Fibroblast of lung (primary cell): ENCODE measurements at places on chromosomes 13 and 19.

- DNase-seq: peak; percentile 11
Measured at GRCh38 chr19:48815870-48816501, 5.2 kb upstream of the BCAT2 start.

GRCh38 chr13:106095919-106096318 is 439.5 kb downstream of the EFNB2 start:
- DNase-seq: no peak

GRCh38 chr13:45799451-45799850 is 52.1 kb downstream of the SIAH3 start:
- no peak for DNase-seq

DNA sequence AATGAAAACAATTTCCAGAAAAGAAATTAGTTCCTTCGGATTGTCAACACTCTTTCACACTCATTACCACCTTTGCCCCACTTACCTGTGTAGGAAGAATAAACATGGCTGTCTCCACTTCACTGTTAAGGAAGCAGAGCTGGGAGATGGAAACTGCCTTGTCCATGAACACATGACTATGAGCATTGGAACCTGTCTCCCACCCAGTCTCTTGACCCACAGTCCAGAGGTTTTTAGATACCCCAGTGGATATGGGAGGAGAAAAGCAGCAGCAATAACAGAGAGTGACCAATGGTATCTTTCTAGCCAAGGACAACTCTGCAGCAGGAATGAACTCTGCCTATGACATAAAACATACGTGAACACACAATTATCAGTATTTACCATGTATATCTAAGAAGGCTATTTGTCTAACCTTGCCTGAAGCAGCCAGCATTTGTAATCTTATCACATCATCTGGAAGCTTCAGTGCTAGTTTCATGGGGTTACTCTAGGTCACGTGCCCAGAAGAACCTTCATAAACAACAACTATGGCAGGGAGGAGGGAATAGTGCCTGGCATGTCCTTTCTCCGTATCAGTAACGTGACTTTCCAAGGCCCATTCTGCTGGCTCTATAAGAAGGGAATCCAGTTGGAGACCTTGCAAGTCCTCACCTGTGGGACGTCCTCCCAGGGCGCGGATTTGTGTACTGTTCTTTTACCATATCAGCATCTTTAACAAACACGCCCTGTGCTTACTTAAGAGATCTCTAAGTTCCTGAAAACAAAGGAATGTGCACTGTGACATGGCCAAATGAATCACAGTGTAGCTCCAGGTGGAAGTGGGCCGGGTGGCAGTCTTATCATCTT is 221.8 kb upstream of the UBL3 start:
- DNase-seq: no peak

DNA sequence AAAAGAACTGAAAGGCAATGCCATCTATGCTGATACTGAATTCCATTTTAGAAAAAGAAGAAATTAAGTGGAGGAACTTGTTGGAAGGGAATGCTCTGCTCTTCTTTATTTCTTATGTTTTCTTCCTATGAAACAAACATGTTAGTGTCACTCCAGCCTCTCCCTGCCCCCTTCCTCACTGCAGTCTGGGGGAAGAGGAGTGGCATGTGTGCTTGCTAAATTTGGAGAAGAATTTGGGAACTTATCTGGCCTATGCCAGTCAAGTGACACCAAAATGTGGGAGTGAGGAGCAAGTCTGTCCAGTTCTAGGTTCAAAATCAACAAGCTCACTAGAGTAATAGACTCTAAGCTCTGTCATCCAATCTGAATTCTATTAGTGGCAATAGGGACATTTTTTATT is 214.6 kb downstream of the RBM26 start:
- no peak for DNase-seq

DNA sequence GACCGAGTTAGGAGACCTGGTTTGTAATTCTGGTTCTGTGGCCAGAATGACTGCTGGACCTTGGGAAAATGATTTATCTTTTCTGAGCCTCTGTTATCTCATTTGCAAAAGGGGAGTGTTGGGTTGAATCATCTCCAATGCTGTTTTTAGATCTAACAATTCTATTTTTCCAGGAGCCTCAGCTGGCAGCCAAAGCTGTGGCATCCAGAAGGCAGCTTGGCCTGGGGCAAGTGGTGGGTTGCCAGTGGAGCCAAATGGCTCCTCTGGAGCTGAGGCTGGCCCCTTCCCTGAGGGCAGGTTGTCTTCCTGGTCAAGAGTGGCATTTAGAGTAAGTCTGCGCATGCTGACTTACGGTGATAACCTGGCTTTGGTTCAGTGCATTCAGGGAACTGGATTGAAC is 21.3 kb downstream of the B3GLCT start:
- no peak for DNase-seq

GRCh38 chr13:25170554-25171111 is 1.5 kb downstream of the AMER2 start:
- no peak for DNase-seq

DNA sequence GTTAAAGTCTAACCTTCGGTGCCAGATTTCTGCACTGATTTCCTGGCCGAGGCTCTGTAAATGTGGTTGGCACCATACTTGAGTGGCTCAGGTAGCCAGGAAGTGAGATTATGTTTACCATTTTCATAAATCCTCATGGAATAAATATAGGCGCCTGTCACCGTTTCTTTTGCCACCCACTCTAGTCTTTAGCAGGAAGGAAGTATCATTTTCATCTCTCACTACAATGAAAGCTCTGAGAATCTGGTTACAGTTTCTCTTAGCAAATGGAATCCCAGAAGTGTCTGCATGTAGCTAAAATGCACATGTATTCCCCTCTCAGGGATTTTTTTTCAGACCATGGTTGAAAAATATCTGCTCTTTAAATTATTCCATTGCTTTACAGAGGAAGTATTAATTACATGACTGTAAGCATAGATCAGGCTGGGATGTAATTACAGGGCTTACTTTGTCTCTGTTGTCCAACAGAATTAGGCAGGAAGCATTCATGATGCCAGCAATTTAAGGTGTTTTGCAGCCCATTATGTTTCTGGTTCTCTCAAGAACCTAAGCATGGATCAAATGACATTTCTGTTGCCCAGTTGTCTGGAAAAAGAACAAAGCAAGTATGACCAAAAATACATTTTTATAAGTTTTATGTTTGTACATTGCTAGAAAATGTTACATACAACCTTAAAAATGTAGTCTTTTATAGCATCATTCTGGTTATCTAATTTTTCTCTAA is 221.7 kb upstream of the SPRY2 start:
- no peak for DNase-seq

DNA sequence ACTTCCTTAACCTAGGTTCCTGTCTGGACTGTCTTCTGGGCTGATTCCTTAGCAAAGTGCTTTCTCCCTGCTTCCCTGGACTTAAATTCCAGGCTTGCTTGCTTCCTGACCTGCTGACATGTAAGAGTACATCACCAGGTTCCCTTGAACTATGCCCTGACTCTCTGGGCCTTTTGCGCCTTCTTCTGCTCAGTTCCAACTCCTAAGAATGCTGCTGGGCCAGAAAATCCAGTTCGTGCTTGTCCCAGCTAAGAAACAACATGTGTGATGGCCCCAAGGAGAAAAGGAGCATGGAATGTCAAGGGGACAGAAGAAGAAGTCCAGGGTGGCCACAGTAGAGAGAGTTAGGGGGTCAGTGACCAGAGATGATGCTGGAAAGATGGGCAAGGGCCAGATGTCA is 42.6 kb upstream of the MBNL2 start:
- DNase-seq: no peak

DNA sequence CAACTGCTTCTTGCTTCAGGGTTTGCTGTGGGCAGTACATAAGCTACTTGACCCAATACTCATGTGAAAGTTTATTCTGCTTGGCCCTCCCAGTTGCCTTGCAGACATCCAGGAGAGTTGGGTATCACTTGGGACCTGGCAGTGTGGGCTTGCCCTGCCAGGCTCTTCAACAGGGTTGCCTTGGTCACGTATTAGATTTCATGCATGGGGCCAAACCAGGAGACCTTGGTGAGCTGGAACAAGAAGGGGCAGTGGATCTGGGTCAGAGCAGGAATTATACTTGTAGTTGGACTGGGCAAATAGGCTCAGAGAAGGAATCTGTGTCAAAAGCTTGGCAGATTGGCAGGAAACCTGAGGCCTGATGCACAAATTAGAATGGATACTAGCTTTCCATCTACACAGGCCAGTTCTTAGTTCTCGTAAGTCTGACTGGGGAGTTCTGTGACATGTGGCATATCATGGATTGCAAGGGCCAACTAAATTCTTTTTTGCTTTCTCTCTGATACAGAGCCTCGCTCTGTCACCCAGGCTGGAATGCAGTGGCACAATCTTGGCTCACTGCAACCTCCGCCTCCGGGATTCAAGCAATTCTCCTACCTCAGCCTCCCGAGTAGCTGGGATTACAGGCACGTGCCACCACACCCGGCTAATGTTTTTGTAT is 192.6 kb upstream of the SERP2 start:
- DNase-seq: no peak

- DNase-seq: no peak
Measured at GRCh38 chr13:65387743-65388347, 1842.3 kb downstream of the PCDH9 start.

DNA sequence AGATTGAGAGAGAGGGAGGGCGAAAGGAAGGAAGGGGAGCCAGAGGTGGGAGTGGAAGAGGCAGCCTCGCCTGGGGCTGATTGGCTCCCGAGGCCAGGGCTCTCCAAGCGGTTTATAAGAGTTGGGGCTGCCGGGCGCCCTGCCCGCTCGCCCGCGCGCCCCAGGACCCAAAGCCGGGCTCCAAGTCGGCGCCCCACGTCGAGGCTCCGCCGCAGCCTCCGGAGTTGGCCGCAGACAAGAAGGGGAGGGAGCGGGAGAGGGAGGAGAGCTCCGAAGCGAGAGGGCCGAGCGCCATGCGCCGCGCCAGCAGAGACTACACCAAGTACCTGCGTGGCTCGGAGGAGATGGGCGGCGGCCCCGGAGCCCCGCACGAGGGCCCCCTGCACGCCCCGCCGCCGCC is at the start of gene TNFSF11:
Gene TNFSF11, plus strand, starts transcription at position 142 of the 400 bp plus-strand sequence. Its CDS starts 152 bp downstream, at position 294.
- DNase-seq: no peak

DNA sequence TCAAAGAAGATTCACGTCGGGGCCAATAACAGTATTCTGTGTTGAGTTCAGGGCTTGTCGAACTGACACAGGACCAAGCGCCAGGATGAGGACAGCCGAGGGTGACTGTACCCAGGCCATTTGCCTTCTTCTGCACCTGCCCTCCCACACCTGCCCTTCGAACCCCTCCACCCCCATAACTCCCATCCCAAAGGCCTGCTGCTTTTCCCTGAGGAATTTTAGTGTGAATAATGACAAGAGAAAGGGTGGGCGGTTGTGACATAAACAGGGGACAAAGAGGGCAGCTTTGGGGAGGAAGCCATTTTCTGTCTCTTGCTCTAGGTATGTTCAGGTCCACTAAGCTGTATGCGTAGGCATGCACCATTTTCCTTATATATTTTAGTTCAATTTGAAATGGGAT is 26.1 kb downstream of the GJA3 start:
- no peak for DNase-seq

DNA sequence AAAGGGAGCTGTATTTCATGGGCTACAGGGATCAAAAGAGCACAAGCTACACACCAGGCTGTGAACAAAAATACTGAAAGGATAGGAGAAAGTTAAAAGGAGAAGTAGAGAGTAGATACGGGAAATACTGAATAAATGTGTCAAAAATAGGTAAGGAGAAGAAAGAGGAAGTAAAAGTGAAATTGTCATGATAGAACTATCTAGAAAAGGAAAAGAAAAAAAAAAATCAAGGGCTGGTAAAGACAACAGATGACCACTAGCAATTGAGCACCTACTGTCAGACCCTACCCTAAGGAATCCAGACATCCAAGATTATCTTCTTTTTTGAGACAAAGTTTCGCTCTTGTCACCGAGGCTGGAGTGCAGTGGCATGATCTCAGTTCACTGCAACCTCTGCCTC is 4.8 kb downstream of the RUBCNL start:
- DNase-seq: no peak

GRCh38 chr13:32588736-32589135 is 2.5 kb downstream of the PDS5B start:
- DNase-seq: peak; percentile 30

- DNase-seq: no peak
Measured at GRCh38 chr19:30061223-30062064, 119.4 kb downstream of the URI1 start.
